ENCODE measurements at places on chromosomes 1 and 21.

DNA sequence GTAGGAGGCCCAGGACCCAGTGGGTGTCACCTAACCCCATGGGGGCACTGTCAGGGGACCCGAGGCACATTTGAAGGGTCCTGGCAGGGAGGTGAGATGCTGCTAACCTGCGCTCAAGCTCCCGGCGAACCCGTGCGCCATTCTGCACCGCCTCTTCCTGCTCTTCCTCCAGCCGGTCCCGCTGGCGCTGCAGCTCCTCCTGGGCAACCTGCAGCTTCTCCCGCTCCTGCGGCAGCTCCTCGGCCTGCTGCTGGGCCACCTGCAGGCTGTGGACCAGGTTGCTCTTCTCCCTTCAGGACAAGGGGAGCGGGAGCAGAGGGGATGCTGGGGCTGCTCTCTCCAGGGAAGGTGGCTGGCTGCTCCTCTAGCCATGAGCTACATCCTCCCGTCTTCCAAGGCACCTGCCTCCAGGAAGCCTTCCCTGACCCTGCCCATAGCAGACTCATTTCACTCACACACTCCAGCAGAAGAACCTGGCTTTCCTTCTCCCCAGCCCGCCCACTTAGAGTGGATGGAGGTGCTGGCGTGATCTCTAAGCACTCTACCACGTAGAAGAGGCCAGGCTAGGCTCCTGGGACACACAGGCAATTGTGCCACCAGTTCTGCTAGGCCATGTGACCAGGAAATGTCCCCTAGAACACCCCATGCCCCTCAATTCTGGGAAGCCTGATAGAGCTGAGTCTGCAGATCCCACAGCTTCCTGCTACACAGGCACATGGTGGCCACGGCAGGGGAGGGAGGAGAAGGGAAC is 15.2 kb upstream of the NBPF1 start:
- DNase-seq: no peak

- no peak for DNase-seq
Observed at GRCh38 chr1:107838056-107838455, 126.9 kb downstream of the VAV3 start.

DNA sequence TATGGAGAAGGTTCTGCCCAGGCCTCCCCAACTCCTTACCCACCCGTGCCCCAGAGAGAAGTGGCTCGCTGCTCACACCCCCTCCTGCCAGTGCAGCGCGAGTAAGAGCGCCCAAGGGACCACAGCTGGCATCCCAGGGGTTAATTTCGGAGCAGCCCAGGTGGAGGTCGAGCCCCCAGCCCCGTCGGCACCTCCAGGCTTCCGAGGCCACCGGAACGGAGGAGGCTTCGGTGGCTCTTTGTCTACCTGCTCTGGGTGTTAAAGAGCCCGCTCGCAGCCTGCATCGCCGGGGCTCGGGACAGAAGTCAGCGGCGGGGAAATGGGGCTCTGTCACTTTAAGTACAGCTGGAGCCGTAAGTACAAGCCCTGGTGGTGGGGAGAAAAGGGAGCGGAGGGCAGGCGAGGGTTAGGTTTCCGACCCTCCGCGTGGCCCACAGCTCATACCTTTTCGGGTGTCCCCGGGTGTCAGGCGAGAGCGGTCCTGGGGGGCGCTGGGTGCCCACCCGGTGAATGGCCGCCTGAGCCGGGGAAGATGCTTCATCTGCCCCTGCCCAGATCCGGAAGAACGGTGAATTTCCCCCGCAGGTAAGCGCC is 89.4 kb upstream of the IPO9 start:
- DNase-seq: no peak

GRCh38 chr1:64320007-64320406 is 116.6 kb downstream of the UBE2U start:
- no peak for DNase-seq

- DNase-seq: no peak
Observed at GRCh38 chr21:45424854-45425795, 20.2 kb downstream of the COL18A1 start.

DNA sequence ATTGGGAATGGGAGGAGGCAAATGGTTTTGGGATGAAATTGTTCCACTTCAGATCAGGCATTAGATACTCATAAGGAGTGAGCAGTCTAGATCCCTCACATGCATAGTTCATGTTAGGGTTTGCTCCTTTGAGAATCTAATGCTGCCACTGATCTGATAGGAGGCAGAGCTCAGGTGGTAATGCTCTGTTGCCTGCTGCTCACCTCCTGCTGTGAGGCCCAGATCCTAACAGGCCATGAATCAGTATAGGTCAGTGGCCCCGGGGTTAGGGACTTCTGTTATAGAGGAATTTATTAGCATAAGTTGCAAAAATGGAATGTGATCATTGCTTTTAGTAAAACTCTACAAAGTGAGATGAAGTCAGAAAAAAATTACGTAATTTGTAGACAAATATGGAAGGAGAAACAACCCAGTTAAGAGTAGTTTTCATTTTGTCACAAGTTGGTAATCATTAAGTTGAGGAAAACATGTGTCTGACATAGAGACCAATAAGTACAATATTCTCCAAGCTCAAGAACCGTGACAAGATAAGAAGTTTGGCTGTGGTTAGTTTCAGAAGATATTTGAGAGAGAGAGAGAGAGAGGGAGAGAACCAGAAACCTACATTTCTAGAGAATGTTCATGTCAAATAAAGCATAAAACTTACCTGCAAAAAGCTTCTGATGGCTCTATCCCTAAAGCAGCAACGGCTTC is 689.7 kb upstream of the PRMT6 start:
- DNase-seq: no peak

DNA sequence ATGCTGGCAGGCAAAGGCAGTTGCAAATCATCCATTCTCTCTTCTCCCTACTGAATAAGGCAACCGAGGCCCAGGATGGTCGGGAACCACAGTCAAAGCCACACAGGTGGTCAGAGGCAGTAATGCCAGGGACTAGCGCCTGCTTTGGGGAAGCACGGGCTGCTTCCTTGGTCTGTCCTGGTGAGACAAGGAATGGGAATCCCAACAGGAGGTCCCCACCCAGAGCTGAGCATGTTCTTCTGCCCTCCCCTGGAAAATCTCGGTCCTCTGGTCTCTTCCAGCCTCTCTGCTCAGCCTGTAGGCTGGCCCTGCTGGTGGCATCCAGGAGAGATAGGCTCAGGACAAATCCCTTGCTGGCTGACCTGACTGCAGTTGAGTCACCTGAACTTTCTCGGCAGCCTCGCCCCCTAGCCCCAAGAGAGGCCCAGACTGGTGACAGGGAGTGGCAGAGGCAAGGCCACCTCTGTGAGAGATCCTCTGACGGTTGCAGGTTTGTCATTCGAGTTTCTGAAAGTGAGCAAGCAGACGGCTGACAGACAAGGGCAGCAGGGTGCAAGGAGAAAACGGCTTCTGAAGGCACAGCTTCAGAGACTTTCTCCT is 5.8 kb downstream of the OLIG1 start:
- DNase-seq: no peak

GRCh38 chr21:36513430-36513829 is 33.5 kb upstream of the CLDN14 start:
- no peak for DNase-seq

GRCh38 chr1:240395336-240395735 is 216.6 kb downstream of the GREM2 start:
- no peak for DNase-seq

- no peak for DNase-seq
Observed at GRCh38 chr1:165762725-165763124, 5.9 kb downstream of the TMCO1 start.

- no peak for DNase-seq
Observed at GRCh38 chr1:197632005-197632404, 143.3 kb downstream of the DENND1B start.

DNA sequence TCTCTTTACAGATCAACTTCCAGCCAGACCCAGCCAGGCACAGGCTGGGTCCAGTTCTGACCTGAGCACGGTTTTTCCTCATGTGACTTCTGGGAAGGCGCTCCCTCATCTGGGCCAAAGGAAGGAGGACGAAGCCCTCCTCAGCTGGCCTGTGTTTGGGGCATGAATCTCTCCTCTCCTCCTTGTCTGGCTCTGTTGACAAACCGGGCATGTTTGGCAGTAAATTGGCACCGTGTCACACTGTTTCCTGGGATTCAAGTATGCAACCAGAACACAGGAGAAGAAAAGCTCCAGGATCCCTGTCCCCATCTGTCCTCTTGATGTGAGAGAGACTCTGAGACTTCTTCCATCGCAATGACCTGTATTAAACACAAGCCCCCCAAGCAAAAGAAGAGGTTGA is 18.3 kb downstream of the NECAP2 start:
- DNase-seq: no peak

- DNase-seq: no peak
Observed at GRCh38 chr1:75612976-75613375, 2.1 kb upstream of the SLC44A5 start.

DNA sequence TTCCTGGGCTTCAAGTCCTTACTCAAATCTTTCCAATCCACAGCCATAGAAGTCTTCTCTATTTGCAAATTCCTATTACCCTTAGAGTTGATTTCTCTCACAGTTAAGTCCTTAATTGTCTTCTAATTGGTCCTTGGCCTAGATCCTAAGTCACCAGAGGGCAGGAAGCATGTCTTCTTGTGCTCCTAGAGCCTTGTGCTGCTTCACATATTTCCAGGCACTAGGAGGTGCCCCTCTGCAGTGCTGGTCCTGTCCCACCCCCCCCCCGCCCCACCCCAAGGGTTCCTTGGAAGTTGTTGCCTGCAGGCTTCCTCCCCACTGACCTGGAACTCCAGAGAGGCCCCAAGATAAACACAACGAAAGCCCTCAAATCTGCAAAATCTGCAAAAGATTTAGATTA is 28.1 kb upstream of the TARBP1 start:
- DNase-seq: no peak

DNA sequence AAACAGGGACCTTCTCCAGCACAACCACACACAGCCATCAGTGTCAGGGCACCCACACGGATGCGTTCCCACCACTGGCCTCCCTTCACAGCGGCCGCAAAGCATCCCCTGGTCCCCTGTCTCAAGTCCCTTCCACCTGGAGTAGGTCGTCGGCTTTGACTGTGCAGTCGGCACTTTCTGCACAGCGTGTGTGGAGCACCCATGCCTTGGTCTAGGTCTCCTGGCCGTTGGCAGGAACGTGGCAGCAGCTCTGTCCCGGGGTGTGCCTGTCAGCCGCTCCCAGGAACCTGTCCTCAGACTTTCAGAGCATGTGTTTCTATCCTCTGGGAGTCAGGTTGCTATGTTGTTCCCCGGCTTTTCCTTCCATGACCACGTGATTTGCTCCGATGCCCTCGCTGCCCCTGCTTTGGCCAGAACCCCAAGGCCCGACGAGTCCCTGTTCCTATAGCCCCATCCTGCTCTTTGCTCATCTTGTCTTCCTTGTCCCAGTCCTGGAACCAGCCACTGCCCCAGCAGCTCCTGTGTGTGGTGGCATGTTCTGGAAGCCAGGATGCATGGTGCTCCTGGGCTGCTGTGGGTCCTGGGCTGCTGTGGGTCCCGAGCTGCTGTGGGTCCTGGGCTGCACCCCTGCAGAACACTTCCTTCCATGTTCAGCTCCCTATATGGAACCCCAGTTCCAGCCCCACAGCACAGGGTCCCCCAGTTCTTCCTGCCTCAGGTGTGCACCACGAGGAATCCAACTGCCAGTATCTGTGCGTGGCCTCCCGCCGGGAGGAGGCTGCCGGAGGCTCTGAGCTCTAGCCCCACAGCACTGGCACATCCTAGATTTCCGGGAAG is 84.2 kb upstream of the COL6A1 start:
- DNase-seq: no peak

GRCh38 chr1:93672069-93672468 is 9.6 kb downstream of the BCAR3 start:
- peak; percentile 95 for DNase-seq

- no peak for DNase-seq
Observed at GRCh38 chr1:228772516-228773212, 37.4 kb downstream of the RHOU start.

GRCh38 chr21:35316933-35317332 is 267.8 kb upstream of the RUNX1 start:
- no peak for DNase-seq

Data from RPMI7951 (cell line).